Endothelial cell of umbilical vein (primary cell): ENCODE measurements at places on chromosomes 16 and 17.

DNA sequence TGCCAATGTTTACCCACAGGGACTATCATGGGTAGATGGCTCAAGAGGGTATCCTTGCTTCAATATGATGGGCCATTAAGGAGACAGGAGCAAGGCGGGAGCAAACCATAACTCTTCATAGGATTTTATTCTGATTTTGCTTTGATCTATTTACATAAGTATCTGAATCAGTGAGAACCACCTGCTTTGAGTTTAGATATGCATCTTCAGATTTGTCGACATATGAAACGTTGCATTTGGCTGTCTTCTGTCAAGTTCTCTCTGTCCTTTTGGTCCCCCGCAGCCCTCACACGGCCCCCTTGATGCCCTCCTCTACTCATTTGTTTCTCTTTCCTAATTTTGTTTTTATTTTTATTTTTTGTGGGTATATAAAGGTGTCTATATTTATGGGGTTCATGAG lies 16.2 kb downstream of the WWOX start:
- DNase-seq: no peak

- DNase-seq: no peak
Observed at GRCh38 chr16:81593481-81593880, 148.9 kb downstream of the CMIP start.

- peak; percentile 82 for DNase-seq
Observed at GRCh38 chr17:40019140-40019991, 4.1 kb downstream of the CSF3 start.

DNA sequence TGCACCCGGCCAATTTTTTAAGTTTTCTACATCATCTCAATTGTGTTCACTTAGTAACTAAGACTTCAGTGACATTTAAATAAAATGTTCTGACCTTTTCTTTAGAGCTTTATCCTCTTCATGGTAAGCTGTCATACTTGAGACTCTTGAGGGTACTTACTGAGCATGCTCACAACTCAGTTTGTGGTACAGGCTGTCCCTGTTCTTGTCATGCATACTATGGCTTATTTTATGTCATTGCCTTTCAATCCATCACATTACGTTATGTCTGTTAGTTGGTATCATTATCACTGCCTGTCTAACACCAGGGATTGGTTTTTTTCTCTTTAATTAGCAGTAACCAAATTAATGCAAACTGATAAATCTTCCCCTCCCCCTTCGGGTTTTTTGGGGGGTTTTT lies 41.9 kb upstream of the RHBDL3 start:
- no peak for DNase-seq

- no peak for DNase-seq
Observed at GRCh38 chr17:71966459-71967313, 154.1 kb upstream of the SOX9 start.

DNA sequence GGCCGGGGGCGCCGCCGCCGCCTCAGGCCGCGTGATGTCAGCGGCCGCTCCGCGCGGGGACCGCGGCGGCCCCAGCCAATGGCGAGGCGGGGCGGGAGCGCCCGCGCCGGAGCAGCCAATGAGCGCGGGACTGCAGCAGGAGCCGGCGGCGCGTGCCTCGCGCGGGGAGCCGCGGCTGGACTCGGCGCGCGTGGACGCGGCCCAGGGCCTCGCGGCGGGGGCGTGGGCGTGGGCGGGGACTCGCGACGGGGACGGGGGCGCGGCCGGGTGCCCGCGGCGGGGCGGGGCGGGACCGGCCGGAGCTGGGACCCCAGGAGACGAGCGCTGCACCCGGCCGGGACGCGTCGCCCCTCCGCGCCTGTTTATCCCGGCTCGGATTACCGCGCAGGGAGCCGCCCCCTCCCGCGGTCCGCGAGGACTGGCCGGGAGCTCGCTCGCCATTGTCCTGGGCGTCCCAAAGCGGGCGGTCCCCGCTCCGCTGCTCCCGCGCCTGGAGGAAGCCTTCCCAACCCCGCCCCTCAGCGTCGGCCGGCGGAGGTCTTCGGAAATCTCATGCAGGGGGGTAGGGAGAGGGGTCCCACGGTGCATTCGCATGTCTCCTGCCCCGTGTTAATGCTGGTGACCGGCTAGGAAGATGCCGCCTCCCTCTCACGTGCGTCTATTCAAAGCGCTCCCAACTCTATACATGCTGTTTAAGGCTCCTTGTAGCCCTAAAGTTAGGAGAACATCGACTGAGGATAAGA lies at the start of gene RNF157:
Gene RNF157 (minus strand): TSS at position 33 of the 743 bp plus-strand sequence. CDS start 253 bp downstream, outside the sequence.
- DNase-seq: peak; percentile 53

- DNase-seq: no peak
Observed at GRCh38 chr17:69402052-69402451, 12.4 kb upstream of the MAP2K6 start.

GRCh38 chr16:54456291-54456690 lies 169.7 kb upstream of the IRX3 start:
- DNase-seq: no peak

DNA sequence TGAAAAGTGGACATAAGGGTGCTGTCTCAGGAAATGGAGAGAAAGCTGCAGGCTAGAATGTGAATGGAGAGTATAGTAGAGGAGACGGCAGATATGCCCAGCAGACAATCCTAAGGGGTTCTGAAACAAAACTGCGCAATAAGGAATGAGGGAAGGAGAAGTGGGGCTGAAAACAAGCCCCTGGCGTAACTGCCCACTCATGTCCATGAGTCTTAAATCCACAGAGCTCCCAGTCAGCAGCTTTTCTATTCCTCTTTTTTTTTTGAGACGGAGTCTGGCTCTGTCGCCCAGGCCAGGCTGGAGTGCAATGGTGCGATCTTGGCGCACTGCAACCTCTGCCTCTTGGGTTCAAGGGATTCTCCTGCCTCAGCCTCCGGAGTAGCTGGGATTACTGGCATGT lies 5.9 kb downstream of the STRADA start:
- DNase-seq: no peak
